ENCODE measurements at places on chromosomes 6 and 20.

GRCh38 chr6:44094403-44095242 lies 32.6 kb downstream of the MRPL14 start:
- no peak for DNase-seq

DNA sequence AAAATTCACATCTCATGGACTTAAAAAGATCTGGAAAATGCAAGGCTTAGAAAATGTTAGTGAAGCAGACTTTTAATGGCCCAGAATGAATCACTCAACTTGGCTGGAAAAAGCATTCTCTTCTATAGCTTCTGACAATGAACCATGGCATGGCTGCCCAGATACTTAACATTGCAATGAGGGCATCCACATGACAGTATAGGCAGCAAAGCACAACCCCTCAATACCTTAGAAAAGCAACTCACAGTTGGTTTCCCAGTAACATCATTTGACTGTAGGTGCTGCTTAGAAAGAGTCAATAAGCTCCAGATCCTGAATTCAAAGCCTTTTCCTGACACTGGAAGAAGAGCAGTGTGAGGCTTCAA lies 155.8 kb downstream of the EYA4 start:
- no peak for DNase-seq

GRCh38 chr6:136102991-136103688 lies 147.0 kb downstream of the MTFR2 start:
- no peak for DNase-seq

DNA sequence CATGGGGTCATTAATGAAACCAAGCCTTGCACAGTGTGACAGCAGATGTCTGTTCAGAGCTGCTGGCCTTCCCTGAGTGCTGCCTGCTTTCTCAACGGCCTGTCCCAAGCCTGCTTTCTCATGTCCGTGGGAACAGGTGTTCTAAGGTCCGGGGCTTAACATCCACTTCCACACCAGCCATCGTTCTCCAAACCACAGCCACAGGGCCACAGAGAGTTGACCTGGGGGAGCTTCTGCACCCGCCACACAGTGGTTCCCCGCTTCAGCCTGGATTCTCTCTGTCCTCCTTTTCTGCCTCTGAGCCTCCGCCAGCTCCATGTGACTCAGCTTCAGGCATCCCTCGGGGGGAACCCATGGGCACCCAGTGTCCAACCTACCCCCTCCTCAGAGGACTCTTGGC lies 26.9 kb upstream of the PPP1R3G start:
- DNase-seq, result no peak

- no peak for DNase-seq
These were observed 58.7 kb upstream of the EMILIN3 start for GRCh38 chr20:41425180-41425884.

GRCh38 chr6:108738684-108739416 lies 109.4 kb upstream of the ARMC2 start:
- DNase-seq, result no peak

GRCh38 chr20:47810116-47810677 lies 24.9 kb upstream of the SULF2 start:
- no peak for DNase-seq

DNA sequence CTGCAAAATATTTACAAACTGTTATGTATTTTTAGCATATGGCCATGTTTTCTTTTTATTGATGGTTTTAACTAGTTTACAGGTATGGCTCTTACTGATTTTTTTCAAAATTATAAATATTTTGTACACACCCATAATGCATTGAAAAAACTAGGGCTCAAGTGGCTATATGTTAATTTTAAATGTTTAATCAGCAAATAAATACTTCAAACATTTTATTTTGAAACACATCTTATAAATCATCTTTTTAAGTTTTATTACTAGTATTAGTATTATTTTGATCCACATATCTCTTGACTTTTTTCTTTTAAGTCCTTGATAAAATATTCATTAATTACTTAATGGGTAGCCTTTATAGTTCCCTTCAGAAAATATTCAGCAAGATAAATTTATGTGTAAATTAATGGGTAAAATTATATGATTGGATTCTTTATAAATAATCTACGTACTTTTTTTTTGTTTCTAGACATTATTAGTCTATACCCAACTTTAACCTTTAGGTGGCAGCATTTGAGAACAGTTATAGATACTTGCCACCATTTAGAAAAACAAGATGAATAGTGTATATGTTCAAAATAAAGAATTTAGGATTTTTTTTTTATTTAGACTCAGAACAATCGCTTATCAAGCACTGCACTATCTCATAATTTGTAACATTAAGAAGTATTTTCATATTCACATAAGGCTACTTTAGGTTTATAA lies 241.9 kb downstream of the ADGRB3 start:
- DNase-seq, result no peak

- DNase-seq, result no peak
These were observed 3.9 kb downstream of the FOXQ1 start for GRCh38 chr6:1315560-1316386.

- DNase-seq, result no peak
These were observed at the start of gene PKHD1 for GRCh38 chr6:52087498-52087999. Gene PKHD1, minus strand, starts transcription at chr6:52087613. Its CDS starts 2,680 bp downstream, at chr6:52084933.

DNA sequence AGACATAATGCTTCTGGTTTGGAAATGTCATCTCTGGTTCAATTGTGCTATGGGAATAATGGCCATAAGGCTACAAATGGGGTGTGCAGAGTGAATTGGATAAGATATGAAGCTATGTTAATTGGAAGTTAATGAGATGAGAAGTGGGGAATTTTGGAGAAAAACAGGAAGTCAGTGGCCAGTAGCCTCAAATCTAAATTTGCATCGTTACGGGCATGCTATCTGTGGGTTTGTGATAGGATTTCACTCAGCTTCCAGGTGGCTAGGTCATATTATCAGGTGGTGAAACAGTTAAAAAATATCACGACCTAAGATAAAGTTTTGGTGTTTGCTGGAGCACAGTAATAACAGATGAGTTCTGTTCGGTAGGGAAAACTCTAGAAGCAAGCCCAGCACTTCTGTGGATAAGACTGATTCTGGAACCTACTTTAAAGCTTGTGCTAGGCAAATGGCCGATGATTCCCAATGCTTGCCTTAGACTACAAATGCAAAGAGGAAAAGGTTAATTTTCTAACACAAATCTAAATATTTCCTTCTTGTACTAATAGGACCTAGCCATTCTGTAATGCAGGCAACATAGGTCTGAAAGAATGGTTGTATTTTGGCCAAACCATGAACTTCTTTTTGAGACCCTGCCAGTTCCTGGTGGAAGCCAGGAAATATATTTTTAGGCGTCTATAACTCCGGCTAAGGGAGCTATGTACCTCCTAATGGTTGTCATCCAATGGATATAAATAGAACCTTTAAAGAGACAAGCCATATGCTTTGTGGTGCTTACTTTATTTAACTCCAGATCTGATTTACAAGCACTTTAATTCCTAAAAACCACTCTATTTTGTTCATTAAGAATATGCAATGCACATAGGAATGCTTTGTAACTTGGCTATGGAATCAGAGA lies 111.0 kb downstream of the PLCB1 start:
- no peak for DNase-seq
